Stimulated activated CD4-positive, alpha-beta T cell treated with anti-CD3 and anti-CD28 coated beads, Interleukin-4, amount 100 ng/mL, for 48 hours (primary cell): ENCODE measurements at places on chromosomes 5 and 9.

GRCh38 chr9:94632737-94633136 is 6.6 kb downstream of the FBP1 start:
- DNase-seq = no peak

DNA sequence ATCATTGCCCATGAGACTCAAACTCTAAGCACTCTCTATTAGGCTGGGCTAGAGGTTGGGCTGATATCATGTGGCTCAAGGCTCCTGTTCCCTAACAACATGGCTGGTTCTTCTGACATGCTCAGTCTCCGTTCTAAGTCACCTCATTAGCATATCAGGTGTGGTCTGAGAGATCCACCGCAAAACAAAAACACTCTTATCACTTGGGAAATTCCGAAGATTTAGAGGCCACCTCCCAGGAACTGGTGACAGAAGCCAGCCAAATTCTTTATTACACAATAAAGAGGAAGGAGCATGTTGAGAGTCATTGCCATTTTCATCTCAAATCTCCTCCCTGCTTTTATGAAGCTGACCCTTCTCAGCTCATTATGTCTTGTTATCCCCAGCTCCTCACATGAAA is 107.6 kb downstream of the MSX2 start:
- no peak for DNase-seq

GRCh38 chr9:79687131-79687447 is 115.3 kb downstream of the TLE4 start:
- no peak for DNase-seq

DNA sequence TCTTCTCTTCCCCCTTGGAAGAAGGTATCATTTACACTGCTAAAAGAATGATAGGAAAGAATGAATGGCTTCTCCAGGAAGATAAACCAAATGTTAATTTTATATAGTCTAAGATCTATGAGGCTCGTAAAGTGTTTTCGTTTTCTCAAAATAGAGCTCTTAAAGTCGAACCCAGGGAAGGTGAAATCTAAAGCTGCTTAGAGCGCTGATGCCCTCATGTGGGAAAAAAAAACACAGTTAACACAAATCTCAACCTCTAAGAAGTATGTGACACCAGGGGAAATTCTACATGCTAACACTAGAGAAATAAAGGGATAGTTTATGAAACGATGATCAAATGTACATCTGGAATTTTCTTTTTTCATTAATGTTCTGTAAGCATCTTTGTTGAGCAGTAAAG is 257.9 kb downstream of the RASEF start:
- no peak for DNase-seq

DNA sequence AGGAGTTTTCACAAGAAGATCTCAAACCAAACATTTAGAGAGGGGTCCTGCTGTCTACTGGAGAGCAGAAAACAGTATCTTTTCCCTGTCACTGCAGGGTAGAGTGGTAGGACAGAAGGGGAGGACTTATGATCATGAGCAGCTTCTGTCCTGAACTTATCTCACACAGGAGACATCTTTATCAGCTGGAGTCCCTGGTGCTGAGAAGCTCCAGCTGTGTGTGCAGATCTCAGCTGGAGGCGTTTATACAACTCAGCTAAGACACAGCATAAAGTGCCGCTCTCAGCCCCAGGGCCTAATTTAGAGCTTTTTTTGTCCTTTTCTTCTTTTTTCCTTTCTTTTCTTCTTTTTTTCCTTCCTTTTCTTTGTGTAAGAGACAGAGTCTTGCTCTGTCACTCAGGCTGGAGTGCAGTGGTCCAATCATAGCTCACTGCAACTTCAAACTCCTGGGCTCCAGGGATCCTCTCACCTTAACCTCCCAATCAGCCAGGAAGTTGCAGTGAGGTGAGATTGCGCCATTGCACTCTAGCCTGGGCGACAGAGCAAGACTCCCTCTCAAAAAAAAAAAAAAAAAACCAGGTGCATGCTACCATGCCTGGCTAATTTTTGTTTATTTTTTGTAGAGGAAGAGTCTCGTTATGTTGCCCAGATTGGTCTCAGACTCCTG is 31.9 kb downstream of the CCDC125 start:
- no peak for DNase-seq
